ENCODE measurements at places on chromosomes 4 and X.

- no peak for DNase-seq
Measured at GRCh38 chrX:140164391-140164790, 199.1 kb upstream of the CXorf66 start.

GRCh38 chrX:102720237-102721168 lies at the start of gene GPRASP3:
GPRASP3 (plus strand) TSS chrX:102720743; CDS start chrX:102748996, 28,253 bp downstream.
- DNase-seq: peak; percentile 72

DNA sequence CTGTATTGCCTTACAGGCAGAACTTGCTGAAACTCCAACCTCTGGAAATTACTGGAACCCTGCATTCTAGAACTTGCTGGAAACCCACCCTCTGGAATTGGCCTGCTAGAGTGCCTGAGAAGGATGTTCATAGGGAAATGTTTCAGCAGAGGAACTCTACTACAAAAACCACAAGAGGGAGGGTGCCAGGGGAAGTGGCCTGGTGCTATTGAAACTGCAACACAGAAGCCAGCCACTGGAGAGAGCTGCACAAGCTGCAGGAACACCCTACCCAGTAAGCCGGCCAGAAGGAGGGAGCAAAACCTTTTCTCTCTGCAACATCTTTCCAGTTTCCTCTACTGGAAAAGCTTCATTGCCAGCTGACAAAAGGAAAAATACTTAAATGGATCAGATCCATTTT lies 2.5 kb upstream of the BRWD3 start:
- DNase-seq: peak; percentile 45

DNA sequence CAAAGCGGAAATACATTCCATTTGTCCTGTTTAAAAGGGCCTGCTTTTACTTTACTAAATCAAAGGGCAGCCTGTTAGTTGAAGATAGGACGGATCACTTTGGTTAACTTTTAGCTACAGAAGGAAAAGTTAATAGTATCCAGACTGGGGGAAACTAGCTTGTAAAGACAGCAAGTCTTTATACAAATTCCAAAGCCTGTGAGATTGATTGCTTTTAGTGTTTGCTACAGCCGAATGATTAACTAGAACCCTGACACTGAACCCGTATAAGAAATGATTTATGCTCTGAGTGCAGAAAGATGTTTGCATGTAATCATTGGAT lies 93.4 kb downstream of the FRAS1 start:
- no peak for DNase-seq

DNA sequence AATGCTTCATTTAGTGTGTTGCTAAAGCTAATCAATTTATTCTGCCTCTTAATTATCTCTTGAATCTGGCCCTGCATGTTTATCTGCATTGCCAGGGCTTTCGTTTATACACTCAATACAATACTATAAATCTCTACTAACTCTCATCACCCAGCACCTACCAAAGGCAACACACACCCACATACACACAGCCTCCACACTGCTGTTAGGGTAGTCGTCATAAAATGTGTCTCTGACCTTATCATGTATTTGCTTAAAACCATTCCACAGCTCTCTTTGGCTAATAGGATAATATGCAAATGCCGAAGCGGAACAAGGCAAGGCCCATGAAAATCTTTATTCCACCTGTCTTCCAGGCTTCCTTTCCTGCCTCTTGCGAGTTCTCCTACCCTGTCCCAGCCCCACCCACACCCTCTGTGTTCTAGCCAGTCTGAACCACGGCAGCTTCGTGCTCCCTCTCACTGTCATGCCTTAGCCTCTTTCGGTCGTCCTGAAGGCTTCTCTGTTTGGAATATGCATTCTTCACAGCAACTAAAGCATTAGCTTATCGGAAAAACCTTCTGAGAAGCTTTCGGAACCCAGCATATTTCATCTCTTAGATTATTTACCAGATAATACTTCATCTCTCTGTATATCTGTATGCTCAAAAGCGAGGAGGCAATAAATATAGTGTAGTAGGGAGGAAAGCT lies 333.5 kb downstream of the TENM3 start:
- DNase-seq: no peak

DNA sequence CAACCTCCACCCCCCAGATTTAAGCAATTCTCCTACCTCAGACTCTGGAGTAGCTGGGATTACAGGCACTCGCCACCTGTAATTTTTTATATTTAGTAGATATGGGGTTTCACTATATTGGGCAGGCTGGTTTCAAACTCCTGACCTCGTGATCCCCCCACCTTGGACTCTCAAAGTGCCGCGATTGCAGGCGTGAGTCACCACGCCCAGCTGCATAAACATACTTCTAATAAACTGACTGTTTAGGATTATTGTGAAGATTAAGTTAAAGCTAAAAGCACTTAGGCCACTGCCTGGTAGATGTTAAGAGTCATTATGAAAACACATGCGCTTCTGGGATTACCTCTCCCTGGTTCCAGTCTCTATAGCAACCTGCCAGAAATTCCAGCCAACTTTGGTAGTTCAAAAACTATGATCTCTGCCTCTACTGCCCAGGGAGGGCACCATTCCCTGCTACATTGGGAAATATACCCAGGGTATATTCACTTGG lies 30.2 kb upstream of the GRIA3 start:
- DNase-seq: peak; percentile 27

DNA sequence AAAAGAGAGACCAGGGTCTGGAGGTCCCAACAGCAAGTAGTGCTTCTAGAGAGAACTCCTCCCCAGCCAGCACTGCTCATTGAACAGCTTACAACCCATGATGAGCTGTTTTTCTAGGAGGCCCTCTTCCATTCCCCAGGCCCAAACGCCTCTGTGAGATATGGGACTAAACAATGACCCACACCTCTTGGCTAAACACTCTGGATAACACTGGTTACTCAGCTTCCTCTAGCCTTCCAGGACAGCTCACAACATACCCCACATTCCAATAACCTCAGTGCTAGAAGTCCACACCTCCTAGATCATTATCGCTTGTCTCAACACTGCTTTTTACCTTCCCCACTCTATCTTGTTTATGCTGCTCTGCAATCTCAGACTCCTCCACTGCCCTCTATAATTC lies 35.4 kb upstream of the PGRMC2 start:
- DNase-seq: peak; percentile 95

DNA sequence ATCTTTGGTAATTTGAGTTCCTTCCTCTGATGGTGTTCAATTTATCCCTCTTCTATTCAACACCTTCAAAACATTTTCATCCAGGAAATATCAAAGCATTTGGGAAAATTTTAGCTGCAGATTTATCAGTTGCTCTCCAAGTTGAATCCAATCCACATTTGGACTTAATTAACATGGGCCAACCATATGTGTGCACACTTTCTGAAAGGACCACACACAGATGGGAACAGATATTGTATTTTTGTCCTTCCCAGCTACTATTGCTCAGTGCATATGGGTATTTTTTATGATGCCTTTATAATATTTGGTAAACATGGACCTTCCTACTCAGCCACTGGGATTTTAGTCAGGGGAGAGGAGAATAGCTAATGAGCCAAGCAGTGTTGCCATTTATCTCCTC lies 65.2 kb downstream of the GLRA2 start:
- no peak for DNase-seq

DNA sequence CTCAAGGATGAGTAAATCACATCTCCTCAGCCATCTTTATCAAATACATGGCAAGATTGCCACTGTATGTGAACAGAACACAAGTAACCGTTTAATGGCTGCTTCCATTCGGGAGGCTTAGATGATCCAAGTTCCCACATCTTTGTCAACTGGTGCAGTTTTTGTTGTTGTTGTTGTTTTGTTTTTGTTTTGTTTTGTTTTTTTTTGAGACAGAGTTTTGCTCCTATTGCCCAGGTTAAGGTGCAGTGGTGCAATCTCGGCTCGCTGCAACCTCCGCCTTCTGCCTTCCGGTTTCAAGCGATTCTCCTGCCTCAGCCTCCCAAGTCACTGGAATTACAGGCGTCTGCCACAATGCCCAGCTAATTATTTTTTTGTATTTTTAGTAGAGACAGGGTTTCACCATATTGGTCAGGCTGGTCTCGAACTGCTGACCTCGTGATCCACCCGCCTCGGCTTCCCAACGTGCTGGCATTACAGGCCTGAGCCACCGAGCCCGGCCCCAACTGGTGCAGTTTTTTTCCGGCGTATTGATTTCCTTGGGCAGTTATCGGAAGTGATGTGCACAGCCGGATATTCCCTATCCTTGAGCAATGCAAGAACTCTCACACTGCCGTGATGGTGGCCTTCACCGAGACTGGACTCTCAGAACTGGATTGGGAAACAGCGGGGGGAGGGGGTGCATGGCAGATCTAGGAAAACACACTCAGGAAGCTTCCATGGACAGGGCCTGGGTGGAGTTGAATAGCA lies 29.2 kb upstream of the TRIM2 start:
- no peak for DNase-seq

DNA sequence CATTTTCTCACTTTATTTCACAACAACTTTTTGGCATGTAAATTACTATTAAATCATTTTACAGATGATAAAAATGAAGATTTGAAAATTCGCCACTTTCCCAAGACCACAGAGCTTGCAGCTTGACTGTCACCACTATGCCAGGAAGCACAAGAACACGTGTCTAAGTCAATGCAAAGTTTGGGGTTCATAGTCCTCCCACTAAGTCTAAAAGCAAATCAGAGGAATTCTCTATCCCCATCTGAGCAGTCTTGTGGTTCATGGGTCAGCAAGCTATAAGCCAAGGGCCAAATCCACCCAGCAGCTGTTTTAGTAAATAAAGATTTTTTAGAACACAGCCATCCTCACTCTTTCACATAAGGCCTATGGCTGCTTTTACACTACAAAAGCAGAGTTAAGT lies 833.3 kb upstream of the INTU start:
- peak; percentile 53 for DNase-seq

GRCh38 chr4:140004549-140004895 lies 149.5 kb downstream of the MAML3 start:
- DNase-seq: peak; percentile 52

DNA sequence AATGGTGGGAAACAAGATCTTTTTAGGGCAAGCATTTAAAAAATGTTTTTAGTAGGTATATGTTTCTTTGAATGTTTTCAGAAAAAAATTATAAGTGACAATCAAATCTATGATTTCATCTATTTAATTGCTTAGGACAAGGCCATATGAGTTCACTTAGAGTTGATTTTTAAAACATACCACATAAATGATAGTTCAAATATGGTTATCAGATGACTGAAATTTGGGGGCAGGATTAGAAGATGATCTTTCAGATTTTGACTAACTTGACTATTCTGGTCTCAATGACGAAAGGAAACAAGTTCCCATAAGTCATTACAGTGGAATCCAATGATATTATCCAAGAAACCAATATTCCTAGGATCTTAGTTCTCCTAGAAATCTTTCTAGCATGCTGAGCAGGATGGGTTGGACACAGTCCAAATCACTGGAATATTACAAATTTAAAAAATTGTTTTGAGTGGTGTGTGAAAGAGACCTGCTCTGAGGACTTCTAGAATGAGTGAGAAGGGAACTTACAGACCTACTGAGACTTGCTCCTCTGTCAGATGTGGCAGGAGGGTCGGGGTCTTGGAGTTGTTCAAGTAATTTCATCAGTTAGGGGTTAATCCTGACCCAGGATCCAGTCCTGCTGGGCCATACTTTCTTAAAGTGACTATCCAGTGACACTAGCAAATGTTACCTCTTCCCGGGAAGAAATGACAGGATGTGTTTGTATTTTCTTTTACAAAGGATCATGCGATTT lies 20.0 kb downstream of the RHOH start:
- no peak for DNase-seq

DNA sequence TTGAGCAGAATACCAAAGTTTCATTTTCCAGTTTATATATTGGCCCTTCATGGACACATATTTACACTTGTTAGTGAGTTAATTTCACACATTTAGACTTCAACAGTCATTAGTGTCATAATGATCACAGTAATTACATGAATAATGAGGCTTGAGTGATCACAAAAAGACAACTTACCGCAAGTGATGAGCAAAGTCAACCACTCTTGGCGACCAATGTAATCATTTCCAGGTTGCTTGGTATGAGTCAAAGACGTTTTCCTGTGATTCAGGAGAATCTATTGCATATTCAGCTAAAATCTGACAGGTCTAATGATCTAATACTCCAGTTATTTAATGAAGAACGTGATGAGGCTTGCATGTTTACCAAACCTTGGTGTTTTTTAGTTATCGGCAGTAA lies 407.9 kb upstream of the TENM3 start:
- no peak for DNase-seq

DNA sequence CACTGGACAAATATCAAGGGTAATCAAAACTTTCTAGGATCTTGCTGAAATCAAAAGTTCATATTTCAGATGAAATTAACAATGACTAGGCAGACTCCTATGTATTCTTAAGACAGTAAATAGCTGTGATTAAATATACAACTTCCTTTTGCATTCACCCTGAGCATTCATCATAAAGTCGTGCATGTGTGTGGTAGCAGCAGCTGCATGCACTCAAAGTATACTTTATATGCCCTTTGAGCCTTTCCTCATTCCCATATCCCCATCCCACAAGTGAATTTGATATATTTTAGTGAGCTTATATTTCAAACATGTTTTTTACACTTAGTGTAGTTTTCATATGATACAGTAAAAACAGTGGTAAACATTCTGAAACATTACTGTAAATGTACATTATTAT lies 959.0 kb downstream of the C4orf33 start:
- DNase-seq: no peak

Measured in iris pigment epithelial cell (primary cell).